CMK (cell line): ENCODE measurements at places on chromosomes 3 and 15.

GRCh38 chr15:81087066-81087465 is 47.0 kb upstream of the CFAP161 start:
- no peak for DNase-seq

- no peak for DNase-seq
Observed at GRCh38 chr3:185134509-185134908, 18.4 kb downstream of the C3orf70 start.

DNA sequence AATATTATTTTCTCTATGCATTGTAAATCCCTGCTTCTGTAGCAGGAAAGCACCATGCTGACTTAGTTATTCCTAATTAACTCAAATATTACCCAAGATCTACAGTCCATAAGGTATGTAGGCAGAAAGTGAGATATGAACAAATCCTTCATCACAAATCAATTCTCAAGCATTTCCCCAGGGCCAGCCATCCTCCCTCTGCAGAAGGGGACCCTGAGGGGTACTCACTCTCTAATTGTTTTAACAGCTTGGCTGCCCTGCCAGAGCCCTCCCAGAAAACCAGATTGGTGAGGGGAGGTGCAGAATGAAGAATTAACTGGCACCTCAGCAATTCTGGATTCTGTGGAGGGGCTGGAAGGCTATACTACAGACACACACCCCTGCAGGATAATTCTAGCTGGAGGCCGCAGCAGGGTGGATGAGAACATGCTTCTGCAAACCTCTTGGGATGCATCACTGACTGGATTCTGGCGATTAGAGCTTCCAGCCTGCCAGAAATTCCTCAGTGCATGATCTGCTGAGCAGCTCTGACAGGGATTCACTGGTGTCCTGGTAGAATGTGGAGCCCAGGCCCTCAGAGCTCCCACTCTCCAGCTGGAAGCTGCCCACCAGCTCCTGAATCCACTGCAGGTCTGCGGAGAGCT is 88.6 kb upstream of the HERC1 start:
- DNase-seq: no peak

- no peak for DNase-seq
Observed at GRCh38 chr3:12440927-12441714, 43.2 kb upstream of the TSEN2 start.

GRCh38 chr15:68436680-68437079 is 4.7 kb upstream of the ITGA11 start:
- DNase-seq: no peak

- DNase-seq: peak; percentile 22
Observed at GRCh38 chr15:56496635-56497034, 31.7 kb upstream of the MNS1 start.

GRCh38 chr3:143128227-143128955 is 8.8 kb downstream of the CHST2 start:
- DNase-seq: no peak

DNA sequence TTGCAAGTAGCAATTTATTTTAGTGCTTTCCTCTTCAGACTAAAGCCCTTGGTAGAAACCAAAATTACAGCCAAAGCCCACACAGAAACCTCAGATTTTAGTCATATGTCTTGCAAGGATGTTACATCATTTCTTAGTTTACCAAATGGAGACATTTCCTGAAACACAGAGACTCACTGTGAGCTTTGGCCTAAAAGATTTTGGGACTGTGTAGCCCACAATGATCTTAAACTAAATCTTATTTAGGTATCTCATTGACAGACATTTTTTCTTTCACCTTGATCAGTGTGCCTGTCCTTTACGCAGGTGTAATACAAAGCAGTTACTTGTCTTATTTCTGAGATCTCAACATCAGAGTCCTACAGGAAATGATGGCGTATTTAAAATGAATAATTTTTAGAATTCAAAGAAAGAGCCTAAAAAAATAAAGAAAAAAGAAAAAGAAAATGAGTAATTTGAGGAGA is 27.8 kb upstream of the AP4E1 start:
- no peak for DNase-seq

GRCh38 chr3:32374788-32375595 is 16.7 kb upstream of the CMTM7 start:
- DNase-seq: no peak

DNA sequence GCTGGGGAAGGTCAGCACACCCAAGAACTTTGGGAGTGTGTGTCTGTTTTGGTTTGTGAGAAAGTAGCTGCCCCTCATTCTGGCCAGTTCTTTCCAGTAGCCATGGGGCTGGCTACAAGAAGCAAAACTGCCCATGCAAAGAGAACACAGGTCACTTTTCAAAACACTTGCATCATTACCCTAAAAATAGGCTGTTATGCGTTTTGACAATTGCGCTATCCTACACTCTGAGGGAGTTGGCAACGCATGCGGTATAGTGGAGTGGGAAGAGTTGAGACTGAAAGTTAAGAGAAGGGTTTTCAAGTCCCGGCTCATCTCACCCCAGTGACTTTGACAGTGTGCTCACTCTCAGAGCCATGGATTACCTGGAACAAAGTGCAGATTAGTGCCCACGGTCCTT is 41.8 kb upstream of the MYZAP start:
- DNase-seq: no peak

DNA sequence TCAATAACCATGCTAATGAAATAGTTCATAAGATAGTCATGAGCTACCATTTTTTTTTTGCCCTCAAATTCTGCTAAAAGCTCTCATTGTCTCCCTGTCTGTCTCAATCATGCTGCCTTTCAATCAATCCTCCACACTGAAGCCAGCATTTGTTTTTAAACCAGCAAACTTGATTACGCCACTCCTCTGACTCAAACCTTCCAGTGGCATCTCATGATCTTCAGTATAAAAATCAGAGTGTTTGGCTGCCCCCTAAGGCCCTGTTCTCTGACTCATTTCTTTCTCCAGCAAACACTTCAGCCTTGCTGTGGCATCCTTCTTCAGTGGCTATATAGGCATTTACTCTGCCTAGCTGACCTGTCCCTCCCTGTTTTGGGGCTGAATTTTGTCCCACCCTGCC is 36.0 kb upstream of the EOMES start:
- DNase-seq: no peak

DNA sequence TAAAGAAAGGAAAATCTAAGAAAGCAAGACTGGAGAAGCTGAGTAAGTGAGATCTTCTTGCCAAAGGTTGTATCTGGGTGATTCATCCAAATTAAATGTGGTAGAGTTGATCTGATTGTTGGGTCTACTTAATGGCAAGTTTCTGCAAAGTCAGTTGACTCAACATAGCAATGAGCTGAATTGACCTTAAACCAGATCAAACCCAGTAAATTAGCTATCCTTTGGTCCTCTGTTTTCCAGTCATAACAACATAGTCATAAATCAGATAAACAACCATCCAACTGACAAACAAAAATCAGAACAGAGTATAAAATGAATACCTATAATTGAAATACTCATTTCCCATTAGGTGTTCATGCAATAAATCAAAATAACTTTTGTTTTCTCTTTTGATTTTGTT is 142.6 kb upstream of the CFAP20DC start:
- no peak for DNase-seq

DNA sequence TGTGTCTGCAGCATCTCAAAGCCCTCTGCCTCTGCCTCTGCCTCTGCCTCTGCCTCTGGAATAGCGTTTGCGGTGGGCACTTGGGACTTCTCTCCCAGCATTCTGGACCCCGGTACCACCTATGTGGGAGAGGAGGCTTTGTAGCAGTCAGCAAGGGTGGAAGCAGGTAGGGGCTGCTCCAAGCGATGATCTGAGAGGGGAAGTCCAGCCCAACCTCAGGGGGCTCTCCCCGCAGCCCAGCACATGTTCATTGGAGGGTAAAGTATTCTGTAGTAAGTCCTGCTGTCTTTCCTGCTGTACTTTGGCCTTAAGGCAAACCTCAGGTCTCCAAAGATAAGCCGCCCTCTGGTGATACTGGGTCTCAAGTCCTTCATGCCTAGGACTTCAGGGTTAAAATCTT is 68.6 kb downstream of the FAM174B start:
- DNase-seq: no peak
